AG09309 (cell line): ENCODE measurements at places on chromosomes 7 and 10.

- no peak for DNase-seq
Observed at GRCh38 chr10:96280859-96281258, 9.5 kb upstream of the BLNK start.

DNA sequence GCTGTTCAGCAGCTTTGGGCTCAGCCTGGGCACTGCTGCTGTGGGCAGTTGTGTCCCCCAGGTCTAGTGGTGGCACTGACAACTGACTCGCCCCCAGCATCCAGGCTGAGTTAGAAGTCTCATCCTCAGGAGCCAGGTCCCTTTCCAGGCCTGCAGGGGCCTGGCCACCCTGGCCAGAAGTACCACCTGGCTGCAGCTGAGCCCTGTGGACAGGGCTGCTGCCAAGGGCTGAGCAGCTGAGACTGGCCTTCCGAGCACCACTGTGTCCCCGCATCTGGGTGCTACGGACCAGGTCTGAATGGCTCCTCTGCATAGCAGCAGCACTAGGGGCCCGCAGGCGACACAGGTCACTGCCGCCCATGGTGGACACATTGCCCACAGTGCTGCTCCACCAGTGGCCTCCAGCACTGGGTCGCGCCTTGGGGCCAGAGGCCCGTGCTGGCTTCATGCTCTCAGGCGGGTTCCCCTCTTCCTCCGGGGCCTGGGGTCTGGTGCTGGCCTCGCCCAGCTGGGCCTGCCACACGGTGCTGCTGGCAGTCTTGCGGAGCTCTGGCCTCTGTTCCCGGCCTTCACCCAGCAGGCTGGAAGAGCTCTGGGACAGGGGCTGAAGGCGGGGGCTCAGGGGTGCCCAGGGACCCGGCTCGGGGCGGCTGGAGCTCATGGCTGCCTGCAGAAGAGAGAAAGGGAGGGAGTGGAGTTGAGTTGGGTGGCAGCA lies 6.2 kb downstream of the GPRIN2 start:
- DNase-seq, result no peak

GRCh38 chr10:22986771-22987542 lies 59.1 kb downstream of the ARMC3 start:
- DNase-seq, result peak; percentile 7

- DNase-seq, result no peak
Observed at GRCh38 chr7:75064801-75065200, 8.8 kb downstream of the RCC1L start.

DNA sequence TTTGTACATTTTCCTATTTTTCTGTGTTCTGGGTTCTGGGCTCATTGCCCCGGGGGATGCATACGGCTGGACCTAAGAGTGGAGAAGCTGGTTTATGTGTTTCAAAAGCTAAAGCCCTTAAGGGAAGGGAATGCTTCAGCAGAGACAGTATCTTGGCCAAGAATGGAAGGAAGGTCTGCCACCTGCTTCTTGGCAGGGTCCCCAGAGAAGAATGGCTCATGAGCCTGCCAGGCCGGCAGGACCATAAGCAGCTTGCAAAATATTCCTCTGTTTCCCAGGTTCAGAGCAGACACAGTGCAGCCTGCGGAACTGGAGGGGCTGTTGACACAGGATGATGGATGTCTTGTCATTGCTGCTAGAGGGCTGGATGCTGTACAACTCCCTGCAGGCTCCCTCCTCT lies 7.8 kb upstream of the ABHD11 start:
- no peak for DNase-seq

- DNase-seq, result peak; percentile 98
Observed at GRCh38 chr7:74482629-74483401, 29.1 kb downstream of the GTF2IRD1 start.

GRCh38 chr7:140857048-140857447 lies 67.7 kb downstream of the BRAF start:
- DNase-seq, result no peak

GRCh38 chr7:116443101-116443523 lies 56.4 kb upstream of the CAV2 start:
- DNase-seq, result peak; percentile 86

DNA sequence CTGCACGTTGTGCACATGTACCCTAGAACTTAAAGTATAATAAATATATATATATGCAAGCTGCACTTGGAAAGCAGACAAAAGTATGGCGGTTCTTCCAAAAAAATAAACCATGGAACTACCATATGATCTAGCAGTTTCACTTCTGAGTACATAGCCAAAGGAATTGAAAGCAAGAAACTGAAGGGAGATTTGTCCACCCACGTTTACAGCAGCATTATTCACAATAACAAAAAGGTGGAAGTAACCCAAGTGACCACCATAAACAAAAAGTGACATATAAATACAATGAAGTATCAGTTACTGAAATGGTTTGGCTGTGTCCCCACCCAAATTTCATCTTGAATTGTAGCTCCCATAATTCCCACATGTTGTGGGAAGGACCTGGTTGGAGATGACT lies 525.3 kb upstream of the CELF2 start:
- no peak for DNase-seq
